ENCODE measurements at places on chromosomes 2 and 18. TPM values are rescaled to one million over a fixed set of nuclear protein-coding genes. Genes with fewer than 3 reads are reported as not detected.

The FSHR gene
- total RNA-seq = not detected

The PRSS56 gene
- not detected for total RNA-seq

The ANKMY1 gene
- total RNA-seq = 4.7 TPM

- no peak for DNase-seq
Measured at GRCh38 chr2:169065864-169066517, 3.4 kb upstream of the DHRS9 start.

DNA sequence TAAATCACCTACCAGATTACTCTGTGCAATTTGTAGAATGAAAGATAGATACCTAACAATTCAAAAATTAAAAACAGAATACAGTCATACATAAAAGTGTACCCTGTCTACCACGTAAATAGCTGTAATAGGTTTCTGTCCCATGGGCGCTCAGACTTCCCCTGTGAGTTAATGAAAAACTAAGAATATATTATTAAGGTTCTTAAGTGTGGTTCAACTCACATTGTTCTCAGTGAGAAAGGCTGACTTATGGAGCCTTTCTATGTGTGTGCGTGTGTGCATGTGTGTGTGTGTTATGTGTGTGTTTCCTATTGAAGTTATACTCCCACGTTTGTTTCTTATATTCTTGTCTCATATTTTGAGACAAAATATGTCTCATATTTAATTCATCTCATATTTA lies 114.6 kb upstream of the CD302 start:
- no peak for DNase-seq

GRCh38 chr2:132936791-132937190 lies 266.8 kb upstream of the LYPD1 start:
- DNase-seq = no peak

- no peak for DNase-seq
Measured at GRCh38 chr2:28375236-28375635, 17.4 kb upstream of the FOSL2 start.

DNA sequence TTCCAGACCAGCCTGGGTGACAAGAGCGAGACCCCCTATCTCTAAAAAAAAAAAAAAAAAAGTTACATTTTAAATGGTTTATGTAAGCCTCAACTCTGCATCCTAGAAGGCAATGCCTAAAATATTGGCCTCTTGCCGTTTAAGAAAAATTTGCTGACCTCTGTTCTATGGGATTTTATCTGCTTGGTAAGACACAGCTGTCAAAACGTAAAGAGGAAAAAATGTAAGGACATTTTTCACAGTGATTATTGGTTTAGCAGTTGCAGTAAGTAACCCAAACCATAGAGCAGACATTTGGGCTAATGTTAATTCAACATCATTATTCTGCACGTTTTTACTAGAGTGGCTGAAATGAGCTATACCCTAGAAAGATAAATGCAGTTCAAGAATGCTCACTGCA lies 14.4 kb upstream of the E2F6 start:
- no peak for DNase-seq

- no peak for DNase-seq
Measured at GRCh38 chr2:168169097-168169745, 78.2 kb downstream of the STK39 start.

DNA sequence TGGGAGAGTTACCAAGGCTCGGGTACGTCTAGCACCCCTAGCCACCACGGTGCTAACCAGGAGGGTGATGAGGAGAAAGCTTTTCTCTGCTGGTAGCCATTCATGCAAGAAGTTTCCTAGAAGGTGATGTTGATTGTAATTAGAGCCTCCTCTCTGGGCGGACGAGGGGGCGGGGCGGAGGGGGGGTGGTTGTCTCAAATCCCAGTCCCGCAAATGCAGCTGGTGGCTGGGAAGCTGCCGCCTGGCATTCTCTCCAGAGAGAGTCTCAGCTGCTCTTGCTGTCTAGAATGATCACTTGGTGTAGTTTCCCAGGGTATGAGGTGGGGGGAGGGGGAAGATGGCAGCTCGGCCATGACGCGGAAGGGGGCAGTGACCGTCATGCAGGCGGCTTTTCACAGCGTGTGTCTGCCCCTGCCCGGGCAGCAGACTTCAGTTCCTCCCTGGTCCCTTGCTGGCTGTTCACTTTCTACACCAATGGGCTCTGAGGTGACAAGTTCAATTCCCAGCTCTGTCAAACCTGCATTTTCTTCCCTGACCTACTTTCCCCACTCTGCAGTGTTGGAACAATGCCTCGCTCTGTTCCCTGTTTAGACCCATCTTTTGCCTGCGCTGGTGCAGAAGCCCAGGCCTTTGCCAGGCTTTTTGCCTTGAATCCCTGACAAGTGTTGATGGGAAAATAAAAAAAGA lies 61.5 kb upstream of the KLF7 start:
- DNase-seq = no peak

- DNase-seq = no peak
Measured at GRCh38 chr2:62196278-62196901, 475 bp downstream of the B3GNT2 start.

Data from Daoy (cell line).